ENCODE measurements at places on chromosomes 12 and 14.

GRCh38 chr14:31887929-31888580 is 189.0 kb upstream of the ARHGAP5 start:
- no peak for DNase-seq

- DNase-seq = no peak
These were observed 92.1 kb downstream of the ETV6 start for GRCh38 chr12:11741434-11742092.

DNA sequence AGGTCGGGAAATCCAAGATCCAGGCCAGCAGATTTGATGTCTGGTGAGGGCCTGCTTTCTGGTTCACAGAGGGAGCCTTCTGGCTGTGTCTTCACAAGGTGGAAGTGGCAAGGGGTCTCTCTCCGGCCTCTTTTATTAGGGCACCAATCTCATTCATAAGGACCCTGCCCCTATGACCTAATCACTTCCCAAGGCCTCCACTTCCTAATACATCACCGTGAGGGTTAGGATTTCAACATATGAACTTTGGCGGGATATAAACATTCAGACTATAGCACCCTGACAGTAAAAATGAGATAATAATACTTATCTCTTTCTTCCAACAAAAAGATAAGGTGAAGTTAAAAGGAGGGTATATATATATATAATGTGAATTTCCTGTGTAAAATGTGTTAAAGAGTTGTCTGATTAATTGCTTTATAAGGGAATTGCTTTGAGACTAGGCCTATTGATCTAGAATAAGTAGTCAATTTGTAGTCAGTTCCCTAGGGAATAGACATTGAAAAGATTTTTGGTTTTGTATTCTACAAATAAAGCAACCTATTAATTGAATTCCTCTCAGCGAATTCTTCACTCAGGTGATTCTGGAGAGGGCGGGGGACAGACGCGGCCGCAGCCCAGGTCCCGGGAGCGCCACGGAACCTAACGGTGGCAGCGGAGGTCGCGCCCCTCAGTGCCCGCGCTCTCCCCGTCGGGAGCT is 516 bp upstream of the LGALS3 start:
- DNase-seq = no peak

DNA sequence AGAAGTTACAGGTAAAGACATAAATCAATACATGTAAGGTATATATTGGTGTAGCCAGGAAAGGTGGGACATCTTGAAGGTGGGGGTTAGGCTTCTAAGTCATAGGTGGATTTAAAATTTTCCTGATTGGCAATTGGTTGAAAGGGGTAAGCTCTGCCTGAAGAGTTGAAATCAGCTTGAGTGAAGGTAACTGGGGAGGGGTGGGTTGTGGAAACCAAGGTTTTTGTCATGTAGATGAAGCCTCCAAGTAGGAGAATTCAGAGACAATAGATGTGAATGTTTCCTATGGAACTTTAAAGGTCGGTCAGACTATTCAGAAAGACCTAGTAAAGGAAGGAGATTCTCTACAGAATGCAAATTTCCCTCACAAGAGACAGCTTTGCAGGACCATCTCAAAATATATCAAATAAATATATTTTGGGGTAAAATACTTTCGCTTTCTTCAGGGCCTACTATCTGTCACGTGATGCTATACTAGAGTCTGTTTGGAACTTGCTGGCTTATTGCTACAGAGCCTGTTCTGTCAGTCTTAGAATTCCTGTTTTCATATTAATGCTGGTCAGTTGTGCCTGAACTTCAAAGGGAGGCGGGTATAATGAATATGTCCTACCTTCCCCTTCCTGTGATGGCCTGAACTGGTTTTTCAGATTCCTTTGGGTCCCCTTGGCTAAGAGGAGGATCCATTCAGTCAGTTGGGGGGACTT is 20.6 kb upstream of the SPATA7 start:
- DNase-seq = no peak

GRCh38 chr14:69342928-69343525 is 55.1 kb downstream of the ERH start:
- no peak for DNase-seq

DNA sequence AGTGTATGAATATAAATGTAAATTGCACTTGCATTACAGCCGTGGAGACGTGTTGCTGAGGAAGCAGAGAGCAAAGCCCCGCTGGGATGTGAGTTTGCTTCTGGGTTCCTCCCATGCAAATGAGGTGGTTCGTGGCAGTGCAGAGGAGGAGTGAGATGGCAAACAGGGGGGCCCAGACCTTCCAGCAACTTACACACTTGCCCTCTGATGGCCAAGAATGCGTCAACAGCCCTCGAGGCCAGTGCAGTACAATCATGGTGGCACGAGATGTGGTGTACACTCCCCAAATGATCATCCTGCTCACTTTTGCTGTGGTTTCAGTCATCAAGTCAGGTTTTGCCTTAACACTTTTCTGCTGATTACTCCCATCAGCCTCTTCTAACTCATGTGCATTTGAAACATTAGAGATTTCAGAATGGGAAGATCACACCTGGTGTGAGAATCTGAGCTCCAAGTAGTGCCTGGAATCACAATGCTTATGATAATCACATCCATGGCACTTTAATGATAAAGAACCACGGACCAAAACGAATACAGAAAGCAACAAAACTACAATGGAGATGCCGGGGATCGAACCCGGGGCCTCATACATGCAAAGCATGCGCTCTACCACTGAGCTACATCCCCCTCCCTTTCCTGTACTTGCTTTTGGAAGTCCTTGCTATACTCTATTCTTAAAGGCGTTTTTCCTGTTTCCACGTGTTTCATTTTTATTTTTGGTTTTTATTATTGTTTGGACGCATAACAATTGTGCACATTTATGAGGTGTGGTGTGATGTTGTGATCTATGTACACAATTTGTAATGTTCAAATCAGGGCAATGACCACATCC is 7.0 kb upstream of the UBC start:
- peak; percentile 45 for DNase-seq

- DNase-seq = no peak
These were observed 137.2 kb upstream of the DNM1L start for GRCh38 chr12:32541754-32542374.

- no peak for DNase-seq
These were observed 452.0 kb downstream of the FUT8 start for GRCh38 chr14:65864549-65864948.

- DNase-seq = no peak
These were observed 142.4 kb downstream of the PLCZ1 start for GRCh38 chr12:18595412-18595811.

DNA sequence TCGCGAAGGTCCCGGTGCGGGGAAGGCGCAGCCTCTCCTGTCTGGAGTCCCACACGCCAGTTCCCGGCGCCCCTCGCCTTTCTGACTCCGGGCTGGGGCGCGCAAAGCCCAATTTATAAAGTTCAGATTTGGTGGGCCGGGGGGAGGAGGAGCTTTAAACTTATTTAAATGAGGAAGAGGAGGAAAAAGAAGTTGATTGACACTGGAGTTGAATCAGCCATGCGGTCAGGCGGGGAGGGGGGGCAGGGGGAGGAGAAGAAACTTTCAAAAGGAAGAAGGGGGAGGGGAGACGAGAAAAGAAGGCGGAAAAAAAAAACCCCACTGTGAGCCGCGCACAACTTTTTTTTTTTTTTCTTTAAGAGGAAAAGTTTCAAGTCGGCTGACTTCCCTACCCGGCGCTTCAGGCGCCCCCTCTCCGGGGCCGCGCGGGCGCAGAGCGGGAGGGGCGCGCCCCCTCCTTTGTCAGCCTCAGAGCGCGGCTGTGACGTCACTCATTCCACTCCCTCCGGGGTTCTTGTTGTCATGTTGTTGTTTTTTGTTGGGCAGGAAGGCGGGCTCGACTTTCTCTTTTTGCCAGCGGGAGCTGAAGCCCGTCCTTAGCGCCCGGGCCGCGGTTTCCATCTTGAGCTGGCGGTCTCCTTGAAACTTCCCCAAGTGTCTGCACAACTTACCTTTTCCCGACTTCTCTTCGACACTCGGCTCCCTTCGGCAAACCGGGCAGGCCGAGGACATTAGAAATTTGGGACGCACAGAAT is at the start of gene ZFP36L1:
TSS of gene ZFP36L1 (minus strand) at position 89 of the 755 bp plus-strand sequence. CDS start 129 bp downstream, outside the sequence.
- peak; percentile 92 for DNase-seq

GRCh38 chr12:118979763-118980406 is 1.5 kb upstream of the SRRM4 start:
- no peak for DNase-seq

DNA sequence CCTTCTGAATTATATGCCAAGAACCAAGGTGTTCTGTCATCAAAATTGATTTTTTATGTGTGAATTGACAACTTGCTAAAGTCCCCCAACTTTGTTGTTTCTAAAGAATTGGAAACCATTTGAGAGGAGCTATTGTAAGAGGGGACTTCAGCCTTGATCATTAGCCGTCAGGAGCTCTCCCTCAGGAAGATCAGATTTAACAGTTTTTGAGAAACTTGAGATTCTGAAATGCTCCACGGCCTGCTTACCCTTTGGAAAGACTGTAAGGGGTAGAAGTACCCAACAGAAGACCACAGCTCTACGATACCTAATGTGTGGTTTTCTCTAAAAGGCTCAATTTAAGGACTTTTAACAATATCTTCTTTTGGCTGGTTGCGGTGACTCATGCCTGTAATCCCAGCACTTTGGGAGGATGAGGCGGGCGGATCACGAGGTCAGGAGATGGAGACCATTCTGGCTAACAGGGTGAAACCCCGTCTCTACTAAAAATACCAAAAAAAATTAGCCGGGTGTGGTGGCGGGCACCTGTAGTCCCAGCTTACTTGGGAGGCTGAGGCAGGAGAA is 51.1 kb downstream of the BAZ2A start:
- no peak for DNase-seq

DNA sequence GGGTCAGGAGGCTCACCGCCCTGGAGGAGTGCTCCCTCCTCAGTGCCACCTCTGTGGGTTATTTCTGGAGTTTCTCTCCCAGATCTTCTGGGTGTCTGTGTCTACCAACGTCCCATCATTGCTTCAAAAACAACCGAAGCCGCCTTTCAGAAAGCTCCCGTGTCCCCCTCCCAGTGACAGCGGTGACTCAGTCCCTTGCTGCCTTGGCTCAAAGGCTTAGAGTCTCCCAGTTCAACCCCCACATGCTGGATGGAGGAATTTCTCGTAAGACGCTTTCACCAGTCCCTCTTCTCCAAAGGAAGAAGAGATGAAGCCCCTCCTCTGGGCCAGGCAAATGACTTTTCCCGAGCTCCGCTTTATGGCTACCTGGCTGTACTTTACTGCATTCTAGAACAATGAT is 146.6 kb downstream of the RBM19 start:
- DNase-seq = no peak

- DNase-seq = no peak
These were observed 5.1 kb downstream of the CLECL1 start for GRCh38 chr12:9727813-9728212.

DNA sequence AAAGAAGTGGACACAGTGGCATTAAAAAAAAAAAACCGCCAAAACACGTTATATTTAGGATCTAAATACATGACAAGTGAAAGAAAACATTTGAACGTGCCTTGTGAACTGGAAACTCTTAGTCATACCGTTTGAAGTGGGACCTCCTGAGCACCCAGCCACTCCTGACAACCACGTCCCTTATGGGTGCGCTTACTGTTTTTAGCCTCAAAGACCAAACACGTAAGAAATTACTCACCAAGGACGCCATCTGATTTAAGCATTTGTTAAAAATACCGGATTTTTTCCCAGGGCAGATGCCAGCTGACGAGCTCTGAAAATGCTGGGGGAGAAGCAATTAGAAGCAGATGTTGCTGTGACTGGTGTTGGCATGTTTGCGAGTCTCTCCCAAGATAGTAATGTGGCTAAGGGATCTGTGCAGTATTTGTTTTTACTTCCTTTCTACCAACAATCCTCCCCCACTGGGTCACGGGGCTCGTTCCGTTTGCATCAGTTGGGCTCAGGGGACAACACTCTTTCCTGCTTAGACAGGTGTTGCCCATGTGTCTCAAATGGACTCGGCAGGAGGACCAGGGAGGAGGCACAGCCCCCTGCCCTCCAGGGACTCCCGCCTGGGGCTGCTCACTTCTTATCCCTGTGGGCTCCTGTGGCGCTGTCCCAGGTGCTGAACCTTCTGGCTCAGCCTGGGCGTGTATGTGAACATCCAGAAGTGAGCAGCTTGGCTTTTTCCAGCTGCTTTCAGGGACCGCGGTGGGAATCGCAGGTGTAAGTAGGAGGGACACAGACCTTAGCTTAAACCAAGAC is 101.0 kb downstream of the BEGAIN start:
- peak; percentile 7 for DNase-seq

DNA sequence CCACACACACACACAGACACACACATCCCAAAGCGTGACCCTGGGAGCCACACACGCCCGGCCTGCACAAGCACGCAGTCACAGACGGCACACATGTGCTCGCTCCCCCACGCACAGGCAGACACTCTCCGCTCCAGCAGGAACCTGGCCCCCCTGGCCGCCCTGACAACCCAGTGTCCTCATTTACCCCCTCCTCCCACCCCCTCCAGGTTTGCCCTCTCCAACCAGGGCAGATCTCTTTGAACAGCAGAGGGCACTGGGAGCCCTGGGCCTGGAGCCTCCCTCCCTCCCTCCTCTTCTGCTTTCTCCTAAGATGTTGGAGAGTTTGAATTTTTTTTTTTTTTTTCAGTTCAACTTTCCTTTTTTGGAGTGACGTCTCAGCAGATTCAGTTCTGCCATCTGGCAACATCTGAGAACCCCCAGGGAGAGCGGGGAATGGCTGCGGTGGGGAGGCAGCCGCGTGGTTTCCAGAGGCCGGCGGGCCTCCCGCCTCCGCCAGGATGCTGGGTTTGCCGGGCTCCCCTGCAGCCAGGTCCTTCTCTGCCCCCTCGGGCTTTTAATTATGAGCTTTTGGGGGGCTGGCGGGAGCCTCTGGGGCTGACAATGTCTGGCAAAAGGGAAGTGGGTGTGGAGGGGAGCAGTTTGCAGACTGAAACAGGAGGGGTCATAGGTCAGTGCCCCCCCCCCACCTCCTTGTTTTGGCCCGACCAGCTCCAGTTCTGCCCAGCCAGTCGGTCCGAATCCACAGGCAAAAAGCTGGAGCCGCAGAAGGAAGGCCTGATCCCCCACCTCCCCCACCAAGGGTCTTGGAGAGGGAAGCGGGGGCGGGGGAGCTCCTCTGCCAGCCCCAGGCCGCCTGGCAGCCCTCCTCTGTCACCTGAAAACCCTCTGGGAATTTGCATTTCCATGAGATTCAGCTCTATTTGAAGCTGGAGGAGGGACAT is 1.3 kb upstream of the NCOR2 start:
- DNase-seq = no peak

GRCh38 chr12:65935906-65936901 is 111.9 kb downstream of the HMGA2 start:
- no peak for DNase-seq

DNA sequence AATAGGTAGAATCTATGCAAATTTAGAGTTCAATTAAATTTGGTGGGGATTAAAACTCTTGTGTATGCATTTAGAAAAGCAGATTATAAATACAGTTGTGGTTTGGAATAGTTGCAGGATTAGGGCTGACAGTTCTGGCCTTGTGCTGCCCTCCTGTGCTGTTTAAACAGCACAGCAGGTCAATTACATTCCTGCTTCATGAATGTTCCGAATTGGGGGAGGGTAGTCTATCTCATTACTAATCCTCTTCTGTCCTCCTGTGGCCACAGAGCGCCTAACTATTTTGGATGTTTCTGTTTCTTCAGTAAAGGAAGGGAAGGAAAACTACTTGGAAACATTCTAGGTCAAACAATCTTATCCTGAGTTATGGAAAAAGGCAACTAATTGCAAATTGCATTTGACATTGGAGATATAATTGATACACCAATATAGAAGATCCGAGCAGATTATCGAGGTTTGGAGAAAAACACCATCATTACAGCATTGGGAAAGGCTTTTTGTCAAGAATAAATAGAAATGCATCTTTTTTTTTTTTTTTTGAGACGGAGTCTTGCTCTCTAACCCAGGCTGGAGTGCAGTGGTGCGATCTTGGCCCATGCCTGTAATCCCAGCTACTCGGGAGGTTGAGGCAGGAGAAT is 8.7 kb upstream of the GPR19 start:
- no peak for DNase-seq

GRCh38 chr12:26453246-26453645 is 257.9 kb downstream of the SSPN start:
- DNase-seq = no peak

- no peak for DNase-seq
These were observed 6.2 kb downstream of the PSMA6 start for GRCh38 chr14:35298351-35298750.
